Activated T-cell treated with anti-CD3 and anti-CD28 coated beads, Interleukin-2, amount 50 U/mL, for 24 hours (primary cell): ENCODE measurements at places on chromosomes 4 and X.

DNA sequence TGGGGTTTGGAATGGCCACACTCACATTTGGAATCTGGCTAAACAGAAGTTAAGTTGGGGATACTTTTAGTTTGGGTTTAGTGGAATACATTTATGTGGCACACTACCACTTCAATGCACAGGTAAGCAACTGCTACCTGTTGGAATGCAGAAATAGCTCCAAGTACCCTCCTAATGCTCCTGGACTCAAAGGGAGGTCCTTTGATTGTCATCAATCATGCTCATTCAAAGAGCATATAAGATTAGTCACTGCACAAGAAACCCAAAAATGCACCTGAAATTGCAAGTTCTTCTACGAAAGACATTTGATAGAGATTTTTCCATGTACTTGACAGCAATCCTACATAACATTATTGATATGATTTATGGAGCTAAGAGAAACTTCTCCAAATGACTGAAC is 247.7 kb downstream of the ANKRD50 start:
- no peak overlapping the region for H3K27ac ChIP-seq
- no peaks in the 10 kb centered on the region for H3K27me3 ChIP-seq
- H3K4me3 ChIP-seq, result no peak overlapping the region

DNA sequence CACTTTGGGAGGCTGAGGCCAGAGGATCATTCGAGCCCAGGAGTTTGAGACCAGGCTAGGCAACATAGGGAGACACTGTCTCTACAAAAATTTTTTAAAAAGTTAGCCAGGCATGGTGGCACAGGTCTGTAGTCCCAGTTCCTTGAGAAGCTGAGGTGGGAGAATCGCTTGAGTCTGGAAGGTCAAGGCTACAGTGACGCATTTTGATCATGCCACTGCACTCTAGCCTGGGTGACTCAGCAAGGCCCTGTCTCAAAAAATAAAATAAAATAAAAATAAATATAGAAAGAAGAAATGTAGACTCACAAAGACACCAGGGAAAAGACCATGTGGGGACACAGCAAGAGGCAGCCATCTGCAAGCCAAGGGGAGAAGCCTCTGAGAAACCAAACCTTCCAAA is 42.3 kb upstream of the SLC7A3 start:
- H3K36me3 ChIP-seq, result no peaks in the 10 kb centered on the region
- peaks cover 21% of the 10 kb centered on the region for H3K27me3 ChIP-seq
- peaks cover 9% of the 10 kb centered on the region for H3K4me1 ChIP-seq
- no peak for DNase-seq

- H3K36me3 ChIP-seq, result no peaks in the 10 kb centered on the region
- H3K27ac ChIP-seq, result no peak overlapping the region
- peaks cover 59% of the 10 kb centered on the region for H3K27me3 ChIP-seq
- DNase-seq, result no peak
- H3K4me3 ChIP-seq, result no peak overlapping the region
These were observed 76.7 kb upstream of the IGSF1 start for GRCh38 chrX:131365766-131366165.

DNA sequence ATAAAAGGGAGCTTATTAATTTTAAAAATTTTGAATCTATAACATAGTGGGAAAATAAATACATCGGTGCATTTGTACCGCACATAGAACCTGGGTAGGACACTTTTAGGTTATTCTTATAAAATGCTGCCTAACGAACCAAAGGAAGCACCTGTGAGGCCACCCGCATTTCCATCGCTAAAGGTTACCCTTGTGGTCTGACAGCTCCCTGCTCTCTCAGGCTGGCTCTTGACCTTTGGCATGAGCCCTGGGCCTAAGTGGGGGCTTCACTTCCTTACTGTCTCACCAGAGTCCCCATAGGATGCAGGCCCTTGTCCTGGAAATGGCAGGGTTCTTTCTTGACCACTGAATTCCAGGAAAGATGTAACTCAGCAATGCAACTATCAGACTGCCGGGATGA is 46.0 kb downstream of the HADH start:
- peaks cover 76% of the 10 kb centered on the region for H3K4me1 ChIP-seq
- peak overlapping the region; percentile 61 for H3K4me3 ChIP-seq
- DNase-seq, result no peak

DNA sequence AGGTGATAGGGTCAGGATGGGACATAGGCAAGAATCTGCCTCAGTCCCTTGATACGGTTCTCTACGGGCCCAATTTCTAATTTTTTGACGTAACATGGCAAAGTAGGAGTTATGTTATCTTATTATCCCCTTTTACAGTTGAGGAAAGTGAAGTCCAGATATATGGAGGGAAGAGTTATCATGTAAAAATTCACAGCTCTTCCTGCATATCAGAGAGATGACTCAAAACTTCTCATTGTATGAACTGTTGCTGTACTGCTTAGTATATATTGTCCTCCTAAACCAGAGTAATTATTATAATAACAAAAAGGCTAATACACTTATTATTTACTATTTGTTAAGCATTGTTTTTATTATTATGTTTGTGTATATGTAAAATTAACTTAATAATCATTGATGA is 260.5 kb upstream of the IGFBP7 start:
- no peaks in the 10 kb centered on the region for H3K27me3 ChIP-seq
- DNase-seq, result no peak
- H3K27ac ChIP-seq, result no peak overlapping the region
- H3K36me3 ChIP-seq, result no peaks in the 10 kb centered on the region
- H3K4me1 ChIP-seq, result no peaks in the 10 kb centered on the region

DNA sequence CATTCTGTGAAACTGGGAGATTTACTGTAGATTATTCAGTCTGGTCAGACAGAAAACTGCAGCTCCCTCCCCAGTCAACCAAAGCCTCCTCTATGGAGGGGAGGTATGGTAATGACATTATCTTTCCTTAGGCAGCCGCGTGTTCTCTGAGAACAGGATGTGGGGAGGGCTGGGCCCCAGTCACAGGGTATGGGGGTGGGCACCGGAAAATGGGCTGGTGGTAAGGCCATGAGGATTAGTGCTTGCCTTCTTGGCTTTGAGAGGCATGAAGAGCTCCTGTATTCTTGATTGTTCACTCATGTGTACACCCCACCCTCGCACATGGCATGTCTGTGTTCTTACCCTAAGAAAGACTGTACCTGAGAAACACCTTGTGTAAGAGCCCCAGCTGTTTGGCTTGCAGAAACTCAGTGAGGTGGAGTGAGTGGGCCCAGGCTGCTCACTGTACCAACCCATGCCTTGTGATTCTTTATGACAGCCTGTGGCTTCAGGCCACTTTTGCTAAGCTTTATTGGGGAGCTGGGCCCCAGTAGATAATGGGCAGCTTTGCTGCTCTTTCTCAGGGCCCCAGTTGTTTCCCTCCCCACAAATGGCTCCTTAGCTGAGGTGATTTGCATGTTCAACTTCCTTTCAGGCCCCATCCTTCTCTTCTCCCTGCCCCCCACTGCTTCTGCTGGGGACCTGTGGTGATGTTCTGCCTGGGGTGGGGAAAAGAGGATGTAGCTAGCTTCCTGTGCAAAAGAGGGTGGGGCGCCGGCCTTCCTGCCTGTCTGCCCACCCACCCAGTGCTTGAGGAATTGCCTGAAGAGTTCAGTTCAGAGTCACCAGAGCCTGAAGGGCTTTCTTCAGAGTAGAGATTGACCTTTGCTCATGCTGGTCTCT is 30.7 kb downstream of the MSN start:
- H3K27ac ChIP-seq, result peak overlapping the region; percentile 92
- peaks cover 92% of the 10 kb centered on the region for H3K4me1 ChIP-seq
- no peaks in the 10 kb centered on the region for H3K27me3 ChIP-seq
- peak; percentile 80 for DNase-seq

GRCh38 chr4:168388890-168389289 is 70.3 kb upstream of the DDX60 start:
- peaks cover 86% of the 10 kb centered on the region for H3K36me3 ChIP-seq
- no peaks in the 10 kb centered on the region for H3K27me3 ChIP-seq
- H3K4me1 ChIP-seq, result no peaks in the 10 kb centered on the region

- DNase-seq, result no peak
- peak overlapping the region; percentile 17 for H3K27ac ChIP-seq
- H3K27me3 ChIP-seq, result no peaks in the 10 kb centered on the region
- H3K4me1 ChIP-seq, result peaks cover 46% of the 10 kb centered on the region
These were observed 41.1 kb downstream of the PPP3CA start for GRCh38 chr4:101306225-101306624.

GRCh38 chrX:72620550-72621145 is 48.0 kb upstream of the HDAC8 start:
- peaks cover 9% of the 10 kb centered on the region for H3K36me3 ChIP-seq
- peak overlapping the region; percentile 63 for H3K4me3 ChIP-seq

GRCh38 chrX:15301924-15302323 is 13.5 kb downstream of the ASB11 start:
- no peak overlapping the region for H3K4me3 ChIP-seq
- peaks cover 45% of the 10 kb centered on the region for H3K27me3 ChIP-seq
- peaks cover 5% of the 10 kb centered on the region for H3K4me1 ChIP-seq
- no peak for DNase-seq
- H3K27ac ChIP-seq, result peak overlapping the region; percentile 1
- H3K36me3 ChIP-seq, result no peaks in the 10 kb centered on the region

DNA sequence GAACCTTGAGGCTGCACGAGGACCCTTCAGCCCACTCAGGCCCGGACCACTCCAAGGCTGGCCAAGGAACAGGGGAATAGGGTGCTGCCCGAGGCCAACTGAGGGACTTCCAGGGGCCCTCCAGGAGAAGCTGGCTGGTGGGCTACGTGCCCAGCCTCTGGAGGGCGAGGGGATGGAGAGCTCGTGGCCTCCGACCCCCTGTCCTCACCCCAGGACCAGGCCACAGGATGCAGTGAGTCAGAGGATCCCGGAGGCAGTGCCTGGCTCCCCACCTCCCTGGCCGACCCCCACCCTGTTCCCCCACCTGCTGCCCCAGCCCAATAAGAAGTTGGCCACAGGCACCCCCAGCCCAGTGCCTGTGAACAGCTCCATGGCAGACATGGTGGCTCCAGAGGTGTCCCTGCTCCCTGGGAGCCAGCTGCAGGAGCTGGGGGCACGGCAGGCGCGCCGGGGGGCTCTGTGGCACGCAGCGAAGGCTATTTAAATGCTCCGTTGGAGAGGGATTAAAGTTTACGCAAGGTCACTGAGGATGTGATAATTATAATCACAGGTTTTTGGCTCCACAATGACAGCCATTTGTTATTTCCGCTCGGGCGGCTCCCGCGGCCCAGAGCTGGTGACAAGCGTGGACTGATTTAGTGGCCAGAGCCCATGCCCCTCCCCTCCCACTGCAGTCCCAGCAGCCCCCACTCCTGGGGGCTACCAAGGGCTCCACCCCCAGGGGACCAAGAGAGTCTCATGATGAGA is 95.7 kb upstream of the NKX1-1 start:
- no peak overlapping the region for H3K27ac ChIP-seq
- no peaks in the 10 kb centered on the region for H3K36me3 ChIP-seq
- no peaks in the 10 kb centered on the region for H3K4me1 ChIP-seq
- H3K4me3 ChIP-seq, result no peak overlapping the region

- no peaks in the 10 kb centered on the region for H3K27me3 ChIP-seq
- DNase-seq, result no peak
- H3K36me3 ChIP-seq, result peaks cover 42% of the 10 kb centered on the region
- no peaks in the 10 kb centered on the region for H3K4me1 ChIP-seq
These were observed 14.4 kb downstream of the UVSSA start for GRCh38 chr4:1361431-1361830.

GRCh38 chr4:113316879-113317278 is 267.4 kb downstream of the ANK2 start:
- no peak overlapping the region for H3K4me3 ChIP-seq
- peaks cover 11% of the 10 kb centered on the region for H3K4me1 ChIP-seq
- DNase-seq, result no peak
- no peak overlapping the region for H3K27ac ChIP-seq
- H3K36me3 ChIP-seq, result no peaks in the 10 kb centered on the region

DNA sequence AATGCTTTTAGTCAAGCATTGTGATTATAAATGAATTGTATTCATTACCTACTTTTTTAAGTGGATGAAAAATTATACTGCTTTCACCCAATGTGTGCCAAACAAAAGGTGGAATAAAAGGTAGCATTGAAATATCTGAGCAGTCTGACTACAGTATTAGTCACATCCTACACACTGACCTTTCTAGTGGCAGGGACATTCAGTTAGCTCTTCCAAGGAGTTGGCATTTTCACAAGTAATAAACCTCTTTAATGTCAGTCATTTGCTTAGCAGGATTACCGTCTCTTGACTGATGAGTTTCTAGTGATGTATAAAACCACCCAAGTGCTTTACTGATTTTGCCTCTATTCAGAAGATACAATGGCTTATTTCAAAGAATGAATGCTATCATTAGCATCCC is 687.9 kb downstream of the ARAP2 start:
- no peaks in the 10 kb centered on the region for H3K4me1 ChIP-seq
- H3K36me3 ChIP-seq, result no peaks in the 10 kb centered on the region
- no peak overlapping the region for H3K27ac ChIP-seq
- no peak overlapping the region for H3K4me3 ChIP-seq
- no peak for DNase-seq

DNA sequence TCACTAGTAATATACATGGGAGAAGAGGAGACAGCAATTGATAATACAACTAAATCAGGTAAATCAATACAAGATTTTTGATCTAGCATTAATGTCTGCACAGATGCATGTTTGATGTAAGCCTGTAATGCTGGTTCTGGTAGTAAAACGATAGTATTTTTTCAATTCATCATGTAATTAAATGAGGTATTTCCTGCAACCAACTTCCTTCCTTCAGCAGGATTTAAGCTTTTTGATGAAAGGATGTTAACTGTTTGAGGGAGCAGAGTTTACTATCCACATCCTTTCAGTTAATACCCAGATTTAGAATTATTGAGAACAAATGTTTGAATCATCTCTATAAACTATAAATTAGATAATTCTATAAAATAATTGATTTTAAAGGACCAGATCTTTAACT is 31.4 kb upstream of the NFKB1 start:
- H3K4me1 ChIP-seq, result peaks cover 25% of the 10 kb centered on the region
- no peaks in the 10 kb centered on the region for H3K36me3 ChIP-seq
- no peak overlapping the region for H3K27ac ChIP-seq
- H3K4me3 ChIP-seq, result no peak overlapping the region

- no peaks in the 10 kb centered on the region for H3K36me3 ChIP-seq
- H3K4me1 ChIP-seq, result no peaks in the 10 kb centered on the region
- DNase-seq, result no peak
These were observed 793.7 kb upstream of the LCORL start for GRCh38 chr4:18815081-18815778.

GRCh38 chr4:145130788-145131399 is 32.8 kb downstream of the ABCE1 start:
- peaks cover 98% of the 10 kb centered on the region for H3K36me3 ChIP-seq
- no peak for DNase-seq
- no peaks in the 10 kb centered on the region for H3K27me3 ChIP-seq
- peaks cover 66% of the 10 kb centered on the region for H3K4me1 ChIP-seq

DNA sequence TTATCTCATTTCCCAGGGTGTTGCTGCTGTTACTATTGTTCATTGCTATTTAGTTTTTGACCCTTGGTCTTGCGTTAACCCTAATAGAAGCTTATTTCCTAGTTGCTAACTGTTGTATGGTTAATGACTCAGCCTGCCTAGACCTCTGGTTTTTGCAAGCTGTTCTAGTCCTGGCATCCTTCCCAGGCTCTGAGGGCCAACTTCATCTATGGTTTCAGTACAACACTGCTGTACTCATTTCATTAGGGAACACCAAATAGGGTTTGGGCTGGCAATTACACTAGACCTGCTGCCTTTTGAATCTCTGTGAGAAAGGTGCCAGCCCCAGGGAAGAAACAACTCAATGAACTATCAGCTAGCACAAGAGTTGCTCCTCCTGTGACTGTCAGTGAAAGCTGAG is 59.6 kb downstream of the DCX start:
- H3K36me3 ChIP-seq, result no peaks in the 10 kb centered on the region
- H3K4me3 ChIP-seq, result no peak overlapping the region
- no peak for DNase-seq

GRCh38 chr4:29043411-29043810 is 1676.8 kb upstream of the PCDH7 start:
- H3K27ac ChIP-seq, result no peak overlapping the region
- H3K36me3 ChIP-seq, result no peaks in the 10 kb centered on the region
- H3K4me3 ChIP-seq, result no peak overlapping the region
- H3K27me3 ChIP-seq, result no peaks in the 10 kb centered on the region

GRCh38 chr4:13032936-13033335 is 451.2 kb downstream of the RAB28 start:
- no peak for DNase-seq
- H3K4me3 ChIP-seq, result no peak overlapping the region
